ENCODE measurements at places on chromosomes 4 and X. TPM values are rescaled to one million over a fixed set of nuclear protein-coding genes. Genes with fewer than 3 reads are reported as not detected.

GRCh38 chr4:1381944-1382541 lies 24.2 kb downstream of the NKX1-1 start:
- H3K36me3 ChIP-seq: no peaks in the 10 kb centered on the region
- H3K27me3 ChIP-seq: no peaks in the 10 kb centered on the region
- H3K4me1 ChIP-seq: no peaks in the 10 kb centered on the region
- H3K27ac ChIP-seq: no peak overlapping the region

DNA sequence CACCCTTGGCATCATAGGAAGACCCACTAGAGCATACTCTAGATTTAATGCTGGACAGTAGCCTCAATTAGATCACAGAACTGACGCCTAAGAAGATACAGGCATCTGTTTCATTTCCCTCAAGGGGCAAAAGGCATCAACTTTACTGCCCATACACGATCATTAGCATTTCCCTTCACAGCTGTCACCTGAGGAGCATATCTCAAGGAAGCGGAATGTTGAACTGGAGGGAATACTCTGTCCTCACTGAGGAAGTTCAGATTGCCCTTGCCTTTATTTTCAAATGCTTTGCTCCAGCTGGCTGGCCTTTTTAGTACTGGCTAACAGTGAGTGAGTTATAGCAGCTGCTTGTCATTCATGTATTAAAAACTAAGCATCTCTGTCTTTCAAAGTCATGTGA lies 508.4 kb upstream of the GALNT7 start:
- no peak overlapping the region for H3K27ac ChIP-seq
- H3K36me3 ChIP-seq: no peaks in the 10 kb centered on the region
- no peaks in the 10 kb centered on the region for H3K27me3 ChIP-seq
- no peak overlapping the region for H3K4me3 ChIP-seq
- no peaks in the 10 kb centered on the region for H3K4me1 ChIP-seq

DNA sequence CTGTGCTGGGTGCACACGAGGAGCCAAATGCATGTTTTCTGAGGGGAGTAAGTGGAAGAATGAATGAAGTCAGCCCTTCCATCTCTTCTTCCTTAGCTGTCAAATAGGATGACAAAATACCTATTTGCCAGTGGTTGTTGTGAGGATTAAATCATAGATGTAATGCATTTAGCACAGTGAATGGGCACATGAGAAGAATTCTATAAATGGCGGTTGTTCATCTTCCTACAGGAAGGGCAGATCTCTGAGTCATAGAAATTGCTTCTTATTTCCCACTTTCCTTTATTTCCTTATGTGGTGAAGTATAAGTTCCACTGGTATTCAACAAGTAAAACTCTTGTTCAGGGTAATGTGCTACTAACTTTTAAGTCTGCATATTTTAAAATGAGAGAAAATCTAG lies 83.1 kb downstream of the SORBS2 start:
- DNase-seq: no peak
- H3K36me3 ChIP-seq: no peaks in the 10 kb centered on the region
- H3K4me3 ChIP-seq: no peak overlapping the region
- H3K4me1 ChIP-seq: no peaks in the 10 kb centered on the region
- H3K27ac ChIP-seq: no peak overlapping the region
- peaks cover 39% of the 10 kb centered on the region for H3K27me3 ChIP-seq

DNA sequence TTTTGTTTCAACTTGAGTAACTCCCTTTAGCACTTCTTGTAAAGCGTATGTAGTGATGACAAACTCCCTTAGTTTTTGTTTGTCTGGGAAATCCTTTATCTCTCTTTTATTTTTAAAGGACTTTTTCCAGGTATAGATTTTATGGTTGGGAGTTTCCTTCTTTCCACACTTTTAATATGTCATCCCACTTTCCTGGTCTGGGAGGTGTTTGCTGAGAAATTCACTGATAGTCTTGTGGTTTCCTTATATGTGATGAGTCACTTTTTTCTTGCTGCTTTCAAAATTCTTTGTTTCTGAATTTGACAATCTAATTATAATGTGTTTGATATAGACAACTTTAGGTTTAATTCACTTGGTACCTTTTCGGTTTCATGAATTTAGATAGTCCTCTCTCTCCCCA lies 353.9 kb downstream of the GPAT3 start:
- no peaks in the 10 kb centered on the region for H3K4me1 ChIP-seq
- no peak overlapping the region for H3K4me3 ChIP-seq
- H3K36me3 ChIP-seq: no peaks in the 10 kb centered on the region
- DNase-seq: no peak
- H3K27ac ChIP-seq: no peak overlapping the region

- no peaks in the 10 kb centered on the region for H3K36me3 ChIP-seq
- H3K27ac ChIP-seq: no peak overlapping the region
- no peaks in the 10 kb centered on the region for H3K4me1 ChIP-seq
- no peak overlapping the region for H3K4me3 ChIP-seq
- DNase-seq: no peak
These were observed 63.3 kb upstream of the GAB1 start for GRCh38 chr4:143273160-143273917.

CT45A5 gene
- total RNA-seq: not detected
